ENCODE measurements at places on chromosomes 12 and 14.

- DNase-seq, result no peak
Measured at GRCh38 chr14:64475585-64476273, 10.4 kb downstream of the AKAP5 start.

- DNase-seq, result peak; percentile 13
Measured at GRCh38 chr12:1457901-1458300, 136.5 kb downstream of the FBXL14 start.

- DNase-seq, result no peak
Measured at GRCh38 chr14:71625891-71626701, 306.1 kb upstream of the RGS6 start.

DNA sequence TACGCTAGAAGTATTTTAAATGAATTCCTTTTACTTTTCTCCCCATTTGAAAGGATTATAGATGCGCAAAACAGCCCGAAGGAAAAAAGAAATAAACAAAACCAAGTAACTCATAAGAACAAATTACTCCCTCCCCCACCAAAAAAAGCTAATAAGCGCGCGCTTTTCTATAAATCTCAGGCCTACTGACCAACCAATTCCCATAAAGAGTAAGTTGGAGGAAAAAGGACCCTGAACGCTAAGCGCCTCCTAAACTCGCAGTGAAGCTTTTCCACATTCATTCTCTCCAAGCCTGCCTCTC, 588 bp downstream of the MBIP start:
- no peak for DNase-seq

GRCh38 chr12:111942557-111942956, 70.4 kb downstream of the TMEM116 start:
- no peak for DNase-seq

GRCh38 chr12:124379938-124380754, 85.3 kb downstream of the RFLNA start:
- peak; percentile 66 for DNase-seq

DNA sequence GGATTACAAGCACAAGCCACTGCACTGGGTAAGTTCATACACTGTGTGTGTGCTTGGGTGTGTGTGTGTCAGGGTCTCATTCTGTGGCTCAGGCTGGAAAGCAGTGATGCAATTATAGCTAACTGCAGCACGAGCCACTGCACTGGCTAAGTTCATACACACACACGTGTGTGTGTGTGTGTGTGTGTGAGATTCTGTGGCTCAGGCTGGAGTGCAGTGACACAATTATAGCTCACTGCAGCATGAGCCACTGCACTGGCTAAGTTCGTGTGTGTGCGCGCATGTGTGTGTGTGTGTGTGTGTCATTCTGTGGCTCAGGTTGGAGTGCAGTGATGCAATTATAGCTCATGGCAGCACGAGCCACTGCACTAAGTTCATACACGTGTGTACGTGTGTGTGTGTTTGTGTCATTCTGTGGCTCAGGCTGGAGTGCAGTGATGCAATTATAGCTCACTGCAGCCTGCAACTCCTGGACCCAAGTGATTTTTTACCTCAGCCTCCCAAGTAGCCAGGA, 85.4 kb downstream of the HECTD1 start:
- DNase-seq, result no peak
